ENCODE measurements at places on chromosomes 3 and 15.

- DNase-seq = no peak
Observed at GRCh38 chr3:150033721-150034120, 63.0 kb upstream of the PFN2 start.

DNA sequence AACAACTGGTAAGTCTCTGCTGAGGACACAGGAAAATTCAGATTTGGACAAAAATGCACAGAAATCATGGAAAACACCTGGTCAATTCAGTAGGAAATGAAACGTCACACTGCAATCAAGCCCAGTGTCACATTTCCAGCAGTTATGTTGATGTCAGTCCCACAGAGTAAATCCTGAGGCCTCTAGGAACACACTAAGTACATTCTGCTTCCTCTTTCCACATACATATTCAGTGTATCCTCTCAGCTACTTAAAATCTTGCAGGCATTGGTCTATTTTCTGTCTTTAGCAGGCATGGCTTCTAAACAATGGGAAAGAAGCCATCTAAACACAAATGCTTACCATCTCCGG is 207.8 kb downstream of the PLCL2 start:
- DNase-seq = no peak

DNA sequence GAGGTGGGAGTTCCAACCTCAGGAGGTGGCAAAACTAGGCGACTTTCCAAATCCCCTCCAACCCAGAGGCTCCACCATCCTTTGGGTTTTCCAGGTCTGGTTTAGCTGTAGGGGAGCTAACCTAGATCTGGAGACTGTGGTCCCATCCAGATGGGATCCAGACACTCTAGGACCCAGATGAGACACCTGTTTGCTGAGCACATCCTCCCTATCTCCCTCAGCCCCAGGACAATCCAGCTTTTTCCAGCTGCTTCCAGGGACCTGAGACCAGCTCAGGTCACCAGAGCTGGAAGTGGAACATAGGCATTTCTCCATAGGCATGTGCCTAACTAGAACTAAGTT is 18.2 kb downstream of the CRTAP start:
- no peak for DNase-seq

- peak; percentile 29 for DNase-seq
Observed at GRCh38 chr3:41118461-41119390, 80.6 kb upstream of the CTNNB1 start.

- DNase-seq = peak; percentile 86
Observed at GRCh38 chr3:128784232-128784631, 58.2 kb downstream of the RAB7A start.

- DNase-seq = peak; percentile 66
Observed at GRCh38 chr15:89575656-89576416, 567 bp downstream of the TICRR start.

- no peak for DNase-seq
Observed at GRCh38 chr3:158839966-158840365, 38.1 kb downstream of the MFSD1 start.

- DNase-seq = no peak
Observed at GRCh38 chr3:105094588-105094987, 272.1 kb upstream of the ALCAM start.

- DNase-seq = no peak
Observed at GRCh38 chr3:134956844-134957243, 161.8 kb downstream of the EPHB1 start.

DNA sequence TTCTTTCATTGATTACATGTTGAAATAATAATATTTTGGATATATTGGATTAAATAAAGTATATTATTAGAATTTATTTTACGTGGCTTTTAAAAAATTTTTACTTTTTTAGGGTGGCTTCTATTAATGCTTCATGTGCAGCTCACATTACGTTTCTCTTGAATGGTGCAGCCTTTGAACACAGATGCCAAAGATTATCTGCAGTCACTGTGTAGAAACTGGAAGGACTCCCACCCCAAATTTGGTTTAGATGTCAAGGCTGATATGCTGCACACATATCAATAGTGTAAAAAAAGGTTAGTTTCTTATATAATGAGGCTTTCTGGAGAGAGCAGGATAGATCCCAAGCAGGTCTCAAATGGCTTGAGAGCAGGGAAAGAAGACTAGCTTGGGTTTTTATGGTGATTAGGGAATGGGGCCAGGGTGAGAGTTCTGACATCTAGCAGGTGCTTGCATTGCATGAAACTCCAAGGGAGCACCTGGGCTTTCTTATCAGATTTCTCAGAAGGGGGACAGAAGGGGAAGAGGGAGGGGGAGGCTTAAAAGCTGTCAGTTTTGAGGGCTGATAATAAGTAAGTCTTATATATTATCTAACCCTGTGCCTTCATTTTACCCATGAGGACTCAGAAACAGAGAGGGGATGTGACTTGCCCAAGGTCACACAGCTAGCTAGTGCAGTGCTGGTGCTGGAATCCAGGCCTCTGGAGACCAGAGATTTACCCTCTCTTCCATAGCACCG is 89.6 kb downstream of the CHST2 start:
- no peak for DNase-seq

DNA sequence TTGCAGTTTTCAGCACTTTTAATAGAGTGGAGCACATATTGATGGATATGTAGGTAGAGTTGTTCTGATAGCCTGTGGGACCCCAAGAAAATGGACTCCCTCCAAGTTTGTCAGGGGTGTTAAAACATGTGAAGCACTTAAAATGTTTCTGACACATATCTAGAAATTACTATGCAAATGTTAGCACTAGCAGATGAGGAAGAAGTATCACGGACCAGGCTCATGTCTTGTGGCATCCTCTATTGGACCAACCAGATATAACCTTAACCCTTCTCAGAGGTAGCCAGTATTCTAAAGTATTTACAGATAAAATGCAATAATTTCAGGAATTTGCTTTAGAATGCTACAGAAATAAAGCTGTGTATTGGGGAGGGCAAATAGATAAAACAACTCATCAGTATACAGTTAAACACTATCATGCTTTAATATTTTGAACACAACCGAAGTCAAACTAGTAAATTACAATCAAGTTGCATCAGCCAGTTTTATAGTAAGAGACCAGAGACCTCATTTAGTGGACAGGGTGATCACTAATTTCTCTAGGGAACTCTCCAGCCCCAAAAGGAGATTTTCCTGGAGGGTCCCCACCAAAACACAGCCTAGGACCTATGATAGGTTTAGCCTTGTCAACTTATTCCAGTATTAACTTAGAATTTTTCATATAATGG is 57.2 kb upstream of the FBN1 start:
- no peak for DNase-seq

- no peak for DNase-seq
Observed at GRCh38 chr3:140092848-140093536, 158.0 kb downstream of the CLSTN2 start.

- no peak for DNase-seq
Observed at GRCh38 chr15:38684440-38685010, 119.9 kb upstream of the RASGRP1 start.

DNA sequence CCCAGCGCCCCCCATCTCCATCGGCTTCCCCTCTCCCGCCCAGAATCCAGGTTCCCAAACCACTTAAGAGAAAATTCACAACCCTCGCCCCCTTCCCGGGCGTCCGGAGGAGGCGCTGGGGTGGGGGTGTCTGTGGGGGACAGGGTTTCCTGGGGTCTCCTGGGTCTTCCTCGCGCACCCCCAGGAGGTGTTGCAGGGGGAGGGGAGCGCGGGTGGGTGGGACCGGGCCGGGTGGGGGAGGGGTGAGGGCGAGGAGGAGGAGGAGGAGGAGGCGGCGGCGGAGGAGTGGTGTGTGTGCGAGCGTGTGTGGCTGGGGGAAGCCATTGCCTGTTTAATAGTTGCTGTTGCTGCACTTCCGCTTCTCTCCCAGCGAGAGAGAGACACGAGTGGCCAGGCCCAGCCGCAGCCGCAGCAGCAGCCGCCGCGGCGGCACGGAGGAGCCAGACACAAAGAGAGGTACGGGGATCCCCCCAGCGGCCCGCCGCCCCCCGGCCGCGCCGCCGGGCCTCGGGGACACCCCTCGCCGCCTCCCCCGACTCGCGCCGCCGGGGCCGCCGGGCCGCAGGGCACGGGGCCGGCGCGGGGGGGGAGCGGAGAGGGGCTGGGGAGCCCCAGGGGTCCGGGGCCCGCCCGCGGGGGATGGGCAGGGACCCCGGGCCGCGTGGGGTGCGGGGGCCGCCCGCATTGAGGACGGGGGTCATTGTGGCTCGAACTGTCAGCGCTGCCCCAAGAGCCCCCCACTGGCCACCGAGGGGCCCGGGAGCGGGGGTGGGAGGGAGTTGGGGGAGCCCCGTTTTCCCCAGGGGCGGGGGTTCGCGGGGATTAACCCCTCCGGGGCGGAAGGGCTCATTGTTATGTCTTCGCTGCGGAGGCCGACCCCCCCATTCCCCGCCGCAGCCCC is at the start of gene UBE2E1:
UBE2E1 (plus strand) TSS at position 323 of the 901 bp plus-strand sequence. CDS start 1,315 bp downstream, outside the sequence.
- peak; percentile 85 for DNase-seq

DNA sequence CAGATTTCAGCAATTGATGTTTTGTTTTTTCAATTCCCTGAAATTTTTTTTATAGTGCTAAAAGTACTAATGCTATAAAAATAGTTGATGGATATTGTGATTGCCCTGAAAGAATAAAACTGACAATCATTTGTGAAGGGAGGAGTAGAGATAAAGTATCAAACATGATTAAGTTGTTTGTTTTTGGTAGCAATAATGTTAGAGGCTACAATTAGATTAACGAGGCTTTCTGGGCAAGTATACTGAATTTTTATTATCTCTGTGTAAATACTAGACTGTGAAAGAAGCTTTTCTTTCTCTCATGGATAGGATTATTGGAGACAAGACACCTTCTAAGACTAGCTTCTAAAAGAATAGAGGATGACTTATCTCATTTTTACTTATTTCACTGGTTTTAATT is 15.6 kb downstream of the NR1D2 start:
- no peak for DNase-seq

DNA sequence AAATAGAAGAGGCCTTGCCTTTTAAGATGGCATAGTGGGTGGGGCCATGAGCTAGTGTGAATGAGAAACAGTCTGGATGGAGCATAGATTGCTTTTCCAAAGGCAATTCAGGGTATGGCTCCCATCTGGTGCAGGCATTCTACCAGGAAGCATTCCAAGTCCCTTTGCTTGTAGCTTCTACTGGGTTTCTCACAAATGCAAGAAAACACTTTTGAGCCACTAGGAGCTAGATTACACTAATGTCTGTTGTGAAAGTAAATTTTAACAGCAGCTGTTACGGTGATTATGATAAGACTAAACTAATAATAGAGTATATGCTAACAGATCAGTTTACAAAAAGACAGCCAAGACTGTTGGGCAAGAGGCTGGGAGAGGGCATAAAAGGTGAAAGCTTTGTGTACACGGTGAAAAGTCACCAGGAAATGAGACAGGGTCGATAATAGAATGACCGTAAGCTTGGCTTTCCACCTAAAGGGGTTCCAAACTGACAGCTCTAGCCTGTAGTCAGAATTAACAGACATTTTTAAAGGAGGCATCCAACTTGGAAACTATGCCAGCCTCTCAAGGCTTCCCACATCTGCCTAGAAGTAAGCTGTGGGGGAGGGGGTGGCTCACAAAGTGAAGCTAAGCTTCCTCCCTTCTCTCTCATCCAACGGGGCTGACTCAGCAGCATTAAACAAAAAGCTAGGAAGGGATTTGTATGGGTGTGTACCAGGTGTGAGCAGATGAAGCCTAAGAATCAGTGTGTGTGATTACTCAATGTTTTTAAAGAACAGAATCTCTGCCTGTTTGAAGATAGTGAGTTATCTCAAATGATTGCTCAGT is 61.1 kb upstream of the GPD1L start:
- DNase-seq = peak; percentile 3

DNA sequence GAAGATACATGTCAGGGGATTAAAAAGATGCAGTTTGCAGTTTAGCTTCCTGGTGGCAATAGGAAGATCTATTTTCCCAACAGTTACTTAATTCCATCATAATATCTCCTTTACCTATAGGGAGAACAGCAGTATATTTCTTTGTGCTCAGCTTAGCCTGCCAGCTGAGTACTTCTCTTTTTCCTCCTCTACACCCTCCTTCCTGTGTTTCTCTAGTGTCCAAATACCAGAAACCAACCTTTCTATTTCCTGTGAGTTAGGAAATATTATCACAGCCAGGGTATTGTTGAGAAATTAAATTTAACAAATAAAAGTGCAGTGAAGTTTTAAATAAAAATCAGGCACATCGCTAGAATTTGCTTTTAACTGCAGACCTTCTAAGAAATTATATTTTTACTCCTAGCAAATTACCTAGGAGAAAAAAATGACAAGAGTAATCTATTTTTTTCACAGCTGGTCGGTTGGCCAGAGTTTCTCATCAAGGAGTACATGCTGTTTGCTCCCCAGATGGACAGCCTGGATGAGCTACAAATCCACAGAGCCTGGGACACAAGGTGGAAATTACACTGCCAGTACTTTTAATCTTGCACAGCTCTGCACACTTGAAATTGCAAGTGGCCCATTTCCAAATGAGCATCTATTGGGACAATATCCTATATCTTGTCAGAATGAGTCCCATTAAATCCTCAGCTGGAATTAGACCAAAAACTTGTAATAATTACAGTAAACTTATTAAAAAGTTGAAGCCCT is 185.2 kb upstream of the CFAP20DC start:
- no peak for DNase-seq

- no peak for DNase-seq
Observed at GRCh38 chr3:123700791-123701722, 116.2 kb upstream of the HACD2 start.

- peak; percentile 5 for DNase-seq
Observed at GRCh38 chr3:99562138-99562537, 76.3 kb upstream of the COL8A1 start.

DNA sequence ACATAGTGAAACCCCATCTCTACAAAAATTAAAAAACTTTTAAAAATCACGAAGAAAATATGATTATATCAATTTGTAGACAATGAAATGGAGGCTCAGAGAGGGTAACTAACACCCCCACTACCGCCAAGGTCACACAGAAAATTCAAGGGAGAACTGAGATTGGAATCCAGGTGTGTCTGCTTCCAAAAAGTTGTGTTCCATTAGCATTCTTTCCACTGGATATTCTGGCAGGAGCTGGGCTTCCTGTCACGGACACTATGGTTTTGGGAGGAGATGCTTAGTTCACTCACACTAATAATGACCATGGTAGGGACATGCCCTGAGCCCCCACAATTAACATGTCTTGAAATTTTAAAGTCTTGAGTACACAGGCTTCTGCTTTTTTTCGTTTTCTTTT is 28.8 kb downstream of the CTSH start:
- no peak for DNase-seq

- DNase-seq = peak; percentile 82
Observed at GRCh38 chr3:63921741-63922482, 9.7 kb upstream of the SCAANT1 start.

DNA sequence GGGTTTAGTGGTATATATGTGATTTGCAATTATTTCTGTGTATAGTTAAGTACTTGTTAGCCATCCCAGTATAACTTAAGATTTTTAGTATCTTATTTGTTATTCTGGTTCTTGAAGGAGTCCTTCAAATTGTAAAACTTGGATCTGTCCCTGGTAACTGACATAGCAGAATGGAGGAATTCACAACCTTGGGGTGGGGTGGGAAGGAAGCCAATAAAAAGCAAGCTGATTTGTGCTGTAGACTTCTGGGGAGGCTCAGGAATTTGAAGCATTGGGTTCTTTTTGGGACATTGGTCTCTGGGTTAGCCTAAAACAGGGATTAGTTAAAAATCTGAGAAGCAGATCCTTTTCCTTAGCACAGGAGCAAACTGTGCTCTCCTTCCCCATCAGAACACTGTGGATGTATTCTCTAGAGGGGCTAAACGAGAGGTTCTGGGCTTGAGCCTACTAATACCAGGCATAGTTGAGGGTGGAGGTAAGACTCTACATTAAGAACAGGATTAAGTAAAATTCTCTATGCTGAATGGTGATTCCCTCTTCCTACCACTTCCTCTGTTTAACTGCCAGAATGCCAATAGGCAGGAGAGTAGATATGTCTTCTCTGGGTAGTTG is 42.2 kb downstream of the GMPS start:
- DNase-seq = no peak

Data from NB4 (cell line).